Right ventricle myocardium inferior (tissue), 1 donor: ENCODE measurements at places on chromosomes 13 and 19.
A peak's percentile ranks its signal among the peaks of the same experiment; 100 is the strongest.

DNA sequence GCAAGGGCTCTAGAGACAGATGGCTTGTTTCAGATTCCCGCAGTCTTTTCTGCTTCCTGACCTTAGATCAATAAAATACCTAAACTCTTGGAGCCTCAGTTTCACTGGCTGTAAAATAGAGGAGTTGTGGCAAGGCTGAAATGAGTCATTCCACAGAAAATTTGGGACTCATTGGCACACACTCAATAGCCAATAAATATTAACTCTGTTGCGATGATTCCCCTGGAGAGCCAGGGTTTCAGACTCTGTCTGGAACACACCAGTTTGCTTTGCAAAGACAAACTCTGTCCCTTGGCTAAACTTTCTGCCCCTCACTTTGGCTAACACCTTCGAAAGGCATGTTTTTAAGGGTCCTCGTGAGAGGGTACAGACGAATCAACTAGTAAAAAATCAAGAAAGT lies 18.1 kb upstream of the UBE2L5 start:
- no peak for DNase-seq

- no peak for DNase-seq
These were observed 116.5 kb upstream of the FBXL3 start for GRCh38 chr13:77143431-77143830.

DNA sequence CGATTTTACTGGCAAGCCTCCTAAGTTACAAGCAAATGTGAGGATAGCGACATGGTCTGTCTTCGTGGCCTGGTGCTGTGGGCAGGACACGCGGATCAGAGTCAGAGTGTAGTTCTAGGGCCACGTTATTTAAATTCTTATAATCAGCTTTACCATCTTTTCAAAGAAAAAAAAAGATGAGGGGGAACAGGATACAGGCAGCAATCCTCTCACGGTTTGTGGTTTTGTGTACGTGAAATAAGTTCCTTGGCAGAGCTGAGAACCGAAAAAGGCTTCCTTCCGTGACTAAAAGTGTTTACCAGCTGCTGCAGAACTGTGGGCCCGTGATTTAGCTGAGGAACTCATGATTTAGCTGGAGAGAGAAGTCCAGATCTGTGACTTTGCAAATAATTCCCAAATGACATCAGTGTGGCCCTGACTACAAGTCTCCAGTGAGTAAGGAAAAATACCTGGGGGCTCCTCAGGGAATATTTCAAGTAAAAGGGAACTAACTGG lies 27.2 kb downstream of the RCBTB2 start:
- no peak for DNase-seq

DNA sequence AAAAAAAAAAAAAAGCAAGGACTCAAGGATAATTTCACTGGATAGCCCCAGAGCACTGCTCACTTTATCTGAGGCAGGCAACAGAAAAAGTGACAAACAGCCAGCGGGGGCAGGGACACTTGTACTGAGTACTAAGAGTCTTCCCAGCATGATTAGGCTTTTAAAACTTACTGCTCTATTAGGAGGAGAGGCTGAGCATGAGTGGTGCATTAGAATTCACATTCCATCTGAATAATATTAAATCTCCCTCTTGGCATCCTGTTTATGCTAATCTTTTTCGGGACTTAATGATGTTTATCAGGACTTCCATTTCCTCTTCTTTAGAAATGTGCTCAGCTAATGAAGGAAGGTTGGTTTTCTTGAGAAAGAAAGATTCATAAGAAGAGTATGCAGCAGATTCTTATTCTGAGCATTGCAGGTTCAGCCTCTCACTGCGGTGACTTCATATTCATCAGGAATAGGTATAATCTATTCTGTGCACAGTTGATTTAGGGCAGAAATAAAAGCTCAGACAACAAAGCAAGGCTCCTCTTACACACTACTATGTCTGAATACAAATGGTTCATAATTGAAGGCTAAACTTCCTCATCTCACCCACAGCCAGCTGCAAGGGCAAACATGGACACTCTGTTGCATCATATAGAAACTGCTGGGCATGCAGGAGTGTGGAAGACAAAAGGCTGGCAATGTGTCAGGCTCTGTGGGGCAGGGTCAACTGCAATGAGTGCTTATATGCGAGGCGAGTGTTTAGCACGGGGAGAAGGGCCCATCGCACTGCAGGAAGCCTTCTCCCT lies 107.0 kb downstream of the KL start:
- peak; percentile 74 for DNase-seq

GRCh38 chr13:114144606-114145244 lies 12.3 kb upstream of the RASA3 start:
- DNase-seq, result no peak

GRCh38 chr13:24243302-24243701 lies 66.1 kb upstream of the C1QTNF9 start:
- no peak for DNase-seq

DNA sequence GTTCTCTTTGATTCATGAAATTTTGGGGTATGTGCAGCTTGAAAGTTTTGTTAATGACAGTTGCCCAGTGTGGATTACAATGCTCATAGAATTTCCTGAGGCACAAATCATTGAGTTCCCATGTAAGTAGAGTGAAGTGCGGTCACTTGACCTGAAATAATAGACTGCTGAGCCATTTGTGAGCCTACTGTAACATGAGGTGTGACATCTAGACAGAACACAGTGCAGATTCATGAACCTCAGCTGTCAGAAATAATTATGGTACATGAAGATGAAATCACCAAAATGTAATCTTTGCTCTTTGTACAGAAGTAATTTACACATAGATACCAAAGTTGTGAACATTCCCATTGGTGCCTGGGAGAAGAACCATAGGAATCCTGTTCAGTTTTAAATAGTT lies 84.6 kb downstream of the DHRS12 start:
- DNase-seq, result no peak

- no peak for DNase-seq
These were observed 9.7 kb upstream of the SLITRK5 start for GRCh38 chr13:87661471-87661870.

DNA sequence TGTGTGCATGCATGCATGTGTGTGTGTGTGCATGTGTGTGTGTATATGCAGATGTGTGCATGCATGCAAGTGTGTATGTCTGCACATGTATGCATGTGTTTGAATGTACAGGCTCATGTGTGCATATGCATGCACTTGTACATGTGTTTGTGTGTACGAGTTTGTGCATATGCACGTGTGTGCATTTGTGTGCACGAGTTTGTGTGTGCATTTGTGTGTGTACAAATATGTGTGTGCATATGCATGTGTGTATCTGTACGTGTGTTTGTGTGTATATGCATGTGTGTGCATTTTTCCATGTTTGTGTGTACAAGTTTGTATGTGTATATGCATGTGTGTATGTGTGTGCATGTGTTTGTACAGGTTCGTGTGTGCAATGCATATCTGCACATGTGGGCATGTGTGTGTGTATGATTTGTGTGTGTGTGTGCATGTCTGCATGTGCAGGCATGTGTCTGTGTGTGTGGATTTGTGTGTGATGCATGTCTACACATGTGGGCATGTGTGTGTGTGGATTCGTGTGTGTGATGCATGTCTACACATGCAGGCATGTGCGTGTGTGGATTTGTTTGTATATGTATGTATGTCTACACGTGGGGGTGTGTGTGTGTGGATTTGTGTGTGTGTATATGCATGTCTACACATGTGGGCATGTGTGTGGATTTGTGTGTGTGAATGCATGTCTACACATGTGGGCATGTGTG lies 57.1 kb downstream of the F2RL3 start:
- DNase-seq, result no peak

- DNase-seq, result no peak
These were observed 86.5 kb upstream of the ABCC4 start for GRCh38 chr13:95387733-95388207.

- DNase-seq, result no peak
These were observed 14.1 kb downstream of the AP2A1 start for GRCh38 chr19:49780861-49781260.

GRCh38 chr13:60933638-60934037 lies 482.0 kb downstream of the PCDH20 start:
- DNase-seq, result no peak

GRCh38 chr13:94317063-94317491 lies 162.4 kb downstream of the DCT start:
- DNase-seq, result no peak

- DNase-seq, result peak; percentile 63
These were observed 8.1 kb downstream of the PAK4 start for GRCh38 chr19:39133431-39134270.

- no peak for DNase-seq
These were observed 21.6 kb upstream of the NAA16 start for GRCh38 chr13:41289463-41289881.

- DNase-seq, result no peak
These were observed 43.8 kb downstream of the DNM2 start for GRCh38 chr19:10761443-10762250.

DNA sequence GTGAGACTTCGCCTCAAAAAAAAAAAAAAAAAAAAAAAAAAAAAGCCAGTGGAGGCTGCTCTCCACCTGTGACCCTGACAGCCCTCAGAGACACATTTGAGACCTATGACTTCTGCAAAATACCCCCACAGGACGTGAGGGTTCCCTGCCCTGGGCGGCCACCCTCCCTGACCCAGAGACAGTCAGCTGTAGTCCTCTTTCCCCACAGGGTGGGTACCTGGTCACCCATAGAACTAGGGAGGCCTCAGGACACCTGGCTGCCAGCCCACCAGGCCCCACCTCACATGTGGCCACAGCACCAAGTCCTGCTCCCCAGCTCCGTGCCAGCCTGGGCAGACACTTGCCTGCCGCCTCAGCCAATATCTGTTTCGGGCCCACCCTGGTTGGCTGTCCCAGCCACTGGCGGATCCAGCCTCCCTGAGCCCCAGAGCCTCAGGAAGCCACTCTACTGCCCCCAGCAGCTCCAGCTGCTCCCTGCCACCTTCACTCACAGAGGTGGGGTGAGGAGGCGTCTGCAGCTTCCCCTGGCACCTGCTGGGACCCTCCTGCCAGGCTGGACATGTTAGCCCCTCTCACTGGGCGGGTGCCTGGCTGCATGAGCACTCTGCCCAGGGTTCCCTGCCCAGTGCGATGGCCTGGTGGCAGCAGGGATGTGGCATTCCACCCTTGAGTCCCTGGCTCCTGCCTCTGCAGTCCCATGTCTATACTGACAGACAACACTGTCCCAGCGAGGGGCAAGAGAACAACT lies 6.9 kb downstream of the MKNK2 start:
- no peak for DNase-seq

DNA sequence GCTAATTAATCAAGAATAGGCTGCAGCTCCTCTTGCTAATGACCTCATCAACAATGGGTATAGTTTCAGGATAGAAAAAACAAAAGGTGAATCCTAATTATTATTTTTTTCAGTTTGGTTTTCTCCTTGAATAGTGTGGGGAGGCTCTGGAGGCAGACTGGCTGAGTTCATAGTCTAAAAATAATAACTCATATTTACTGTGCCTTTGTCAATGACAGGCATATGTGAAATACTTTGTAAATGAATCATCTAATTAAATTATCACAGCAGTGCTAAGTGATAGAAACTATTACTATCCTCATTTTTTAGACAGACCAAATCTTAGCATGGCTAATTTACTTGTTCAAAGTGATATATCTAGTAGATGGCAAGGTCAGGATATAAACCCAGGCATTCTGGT lies 1261.0 kb upstream of the SLC10A2 start:
- DNase-seq, result no peak

GRCh38 chr19:23395041-23395721 lies at the start of gene ZNF91:
ZNF91 (minus strand) TSS chr19:23395471; CDS start chr19:23395354, 117 bp downstream.
- DNase-seq, result peak; percentile 96

DNA sequence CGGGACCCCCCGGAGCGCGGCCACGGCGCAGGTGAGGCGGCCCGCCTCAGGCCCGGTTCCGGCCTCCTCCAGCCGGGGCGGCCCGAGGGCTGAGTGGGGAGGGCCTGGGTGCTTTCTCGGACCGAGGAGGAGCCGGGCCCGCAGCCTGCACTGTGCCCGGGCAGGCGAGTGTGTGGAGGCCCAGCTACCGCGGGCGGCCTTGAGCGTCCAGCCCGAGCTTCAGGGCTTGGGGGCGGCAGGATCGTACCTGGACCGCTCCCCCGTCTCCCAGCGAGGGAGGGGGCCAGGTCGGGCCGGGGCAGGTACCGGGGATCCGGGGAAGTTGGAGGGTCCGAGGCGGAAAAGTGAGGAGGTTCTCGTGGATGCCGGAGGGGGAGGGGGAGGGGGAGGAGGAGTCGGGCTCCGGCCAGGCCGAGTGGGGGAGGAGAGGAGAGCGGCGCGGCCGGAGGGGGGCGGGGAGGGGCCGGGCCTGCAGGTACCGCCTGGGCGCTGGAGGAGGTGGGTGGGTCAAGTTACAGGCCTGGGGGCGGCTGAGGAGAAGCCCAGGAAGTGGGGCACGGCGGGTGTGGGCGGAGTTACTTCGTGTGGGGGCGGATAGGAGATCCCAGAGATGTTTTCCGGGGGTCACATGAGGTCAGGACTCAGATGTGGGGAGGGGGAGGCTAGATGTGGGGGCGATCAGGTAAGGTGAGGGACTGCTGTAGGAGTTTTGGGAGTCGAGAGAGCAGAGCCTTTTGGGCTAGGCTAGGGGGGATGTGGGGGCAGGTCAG lies 545 bp downstream of the NACC1 start:
- no peak for DNase-seq

DNA sequence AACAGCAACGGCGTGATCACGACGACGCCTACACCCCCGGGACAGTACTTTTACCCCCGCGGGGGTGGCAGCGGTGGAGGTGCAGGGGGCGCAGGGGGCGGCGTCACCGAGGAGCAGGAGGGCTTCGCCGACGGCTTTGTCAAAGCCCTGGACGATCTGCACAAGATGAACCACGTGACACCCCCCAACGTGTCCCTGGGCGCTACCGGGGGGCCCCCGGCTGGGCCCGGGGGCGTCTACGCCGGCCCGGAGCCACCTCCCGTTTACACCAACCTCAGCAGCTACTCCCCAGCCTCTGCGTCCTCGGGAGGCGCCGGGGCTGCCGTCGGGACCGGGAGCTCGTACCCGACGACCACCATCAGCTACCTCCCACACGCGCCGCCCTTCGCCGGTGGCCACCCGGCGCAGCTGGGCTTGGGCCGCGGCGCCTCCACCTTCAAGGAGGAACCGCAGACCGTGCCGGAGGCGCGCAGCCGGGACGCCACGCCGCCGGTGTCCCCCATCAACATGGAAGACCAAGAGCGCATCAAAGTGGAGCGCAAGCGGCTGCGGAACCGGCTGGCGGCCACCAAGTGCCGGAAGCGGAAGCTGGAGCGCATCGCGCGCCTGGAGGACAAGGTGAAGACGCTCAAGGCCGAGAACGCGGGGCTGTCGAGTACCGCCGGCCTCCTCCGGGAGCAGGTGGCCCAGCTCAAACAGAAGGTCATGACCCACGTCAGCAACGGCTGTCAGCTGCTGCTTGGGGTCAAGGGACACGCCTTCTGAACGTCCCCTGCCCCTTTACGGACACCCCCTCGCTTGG lies 966 bp downstream of the JUNB start:
- peak; percentile 91 for DNase-seq

GRCh38 chr13:51697855-51698254 lies 106.1 kb downstream of the DHRS12 start:
- no peak for DNase-seq

DNA sequence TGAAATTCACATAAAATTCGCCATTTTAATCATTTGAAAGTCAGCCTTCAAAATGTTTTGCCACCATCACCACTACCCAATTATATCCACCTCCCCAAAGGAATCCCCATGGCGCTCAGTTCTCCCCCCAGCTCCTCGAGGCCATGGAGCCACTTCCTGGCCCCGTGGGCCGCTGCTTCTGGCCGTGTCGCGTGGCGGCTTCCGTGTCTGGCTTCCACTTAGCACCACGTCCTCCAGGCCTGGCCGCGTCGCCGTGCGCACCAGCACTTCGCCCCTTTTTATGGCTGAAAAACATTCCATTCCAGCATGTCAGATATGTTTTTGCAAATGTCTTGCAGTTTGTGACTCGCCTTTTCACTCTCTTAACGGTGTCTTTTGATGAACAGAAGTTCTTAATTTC lies 46.7 kb upstream of the DCUN1D2 start:
- no peak for DNase-seq

GRCh38 chr19:45382426-45382825 lies 12.1 kb upstream of the ERCC2 start:
- DNase-seq, result peak; percentile 28

- no peak for DNase-seq
These were observed 189.5 kb upstream of the UFM1 start for GRCh38 chr13:38160131-38160530.
